ENCODE measurements at places on chromosomes 2 and 18.

DNA sequence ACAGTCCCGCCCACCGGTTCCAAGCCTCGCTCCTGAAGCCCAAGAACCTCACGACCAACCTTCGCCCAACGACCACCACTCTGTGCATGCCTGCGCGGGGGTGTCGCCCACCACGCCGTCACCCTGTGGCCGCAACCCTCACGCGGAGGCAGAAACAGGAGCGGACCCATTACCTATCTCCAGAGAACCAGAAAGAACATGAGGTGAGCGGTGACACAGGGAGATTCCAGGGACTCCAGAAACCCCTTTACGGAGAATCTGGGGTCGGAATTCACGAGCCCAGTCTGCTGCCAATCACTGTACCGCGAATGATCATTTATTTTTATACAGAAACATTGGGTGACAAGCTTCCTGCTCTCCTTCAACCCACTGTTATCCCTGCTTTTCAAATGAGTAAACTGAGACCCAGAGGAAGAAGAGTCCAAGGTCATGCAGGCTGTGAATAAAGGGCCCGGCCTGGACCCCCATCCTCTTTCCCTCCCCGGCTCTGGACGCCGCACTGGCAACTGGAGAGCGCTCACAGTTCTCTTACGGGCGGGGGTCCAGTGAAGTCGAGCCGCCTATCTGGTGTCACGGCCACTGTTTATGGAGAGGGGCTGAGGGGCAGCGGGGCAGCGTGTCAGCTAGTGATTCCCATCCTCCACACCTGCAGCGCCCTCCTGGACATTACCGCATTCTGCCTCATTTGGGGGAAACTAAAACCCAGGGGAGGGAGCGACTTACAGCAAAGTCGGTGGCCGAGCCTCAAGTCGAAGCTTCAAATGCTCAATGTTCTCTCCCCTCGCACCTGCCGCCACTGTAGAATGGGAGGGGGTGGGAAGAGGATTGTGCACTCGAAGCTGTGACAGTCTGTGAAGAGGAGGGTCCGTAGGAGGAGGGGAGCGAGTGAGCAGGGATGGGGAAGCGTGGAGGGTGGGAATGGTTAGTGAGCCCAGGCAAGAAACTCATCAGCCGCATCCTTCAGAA lies 723 bp upstream of the SLC30A3 start:
- DNase-seq, result no peak

GRCh38 chr18:55268151-55268601 lies 308.9 kb upstream of the CCDC68 start:
- DNase-seq, result no peak

GRCh38 chr2:218368621-218369153 lies 12.0 kb downstream of the CATIP start:
- no peak for DNase-seq

GRCh38 chr2:6423157-6423556 lies 442.6 kb downstream of the CMPK2 start:
- DNase-seq, result no peak

DNA sequence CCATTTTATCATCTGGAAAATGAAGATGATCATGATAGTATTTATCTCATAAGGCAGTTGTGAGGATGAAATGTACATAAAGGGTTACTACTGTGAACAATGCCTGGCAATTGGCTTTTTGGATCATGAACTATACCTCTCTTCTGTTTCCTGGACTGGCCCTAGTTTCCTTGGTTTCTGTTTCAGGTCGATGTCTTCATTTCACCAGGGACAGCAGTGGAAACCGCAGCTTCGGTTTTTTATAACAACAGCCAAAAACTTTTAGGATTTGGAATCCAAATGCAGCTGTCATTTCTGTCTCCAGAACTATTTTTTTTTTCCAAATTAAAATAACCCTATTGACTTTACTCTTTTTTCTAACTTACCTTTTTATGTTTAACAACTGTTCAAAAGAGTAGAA lies 425.1 kb downstream of the RND3 start:
- no peak for DNase-seq

DNA sequence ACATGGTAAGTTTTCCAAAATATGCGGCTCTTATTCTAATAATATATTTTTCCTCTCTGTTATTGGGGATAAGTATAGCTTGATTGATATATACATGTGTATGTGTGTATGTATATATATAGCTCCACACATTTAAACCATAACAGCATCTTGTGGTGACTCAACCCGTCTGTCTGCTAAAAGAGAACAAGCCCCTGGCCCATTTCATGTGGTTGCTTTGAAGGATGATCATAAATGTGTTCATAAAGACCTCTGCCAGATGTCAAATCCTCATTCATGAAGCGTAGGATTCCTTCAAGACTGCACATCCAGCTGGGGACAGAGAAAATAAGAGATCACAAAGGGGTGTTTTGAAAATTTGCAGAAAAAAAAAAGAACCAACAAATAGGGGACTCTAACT lies 79.3 kb downstream of the RHOB start:
- DNase-seq, result no peak

DNA sequence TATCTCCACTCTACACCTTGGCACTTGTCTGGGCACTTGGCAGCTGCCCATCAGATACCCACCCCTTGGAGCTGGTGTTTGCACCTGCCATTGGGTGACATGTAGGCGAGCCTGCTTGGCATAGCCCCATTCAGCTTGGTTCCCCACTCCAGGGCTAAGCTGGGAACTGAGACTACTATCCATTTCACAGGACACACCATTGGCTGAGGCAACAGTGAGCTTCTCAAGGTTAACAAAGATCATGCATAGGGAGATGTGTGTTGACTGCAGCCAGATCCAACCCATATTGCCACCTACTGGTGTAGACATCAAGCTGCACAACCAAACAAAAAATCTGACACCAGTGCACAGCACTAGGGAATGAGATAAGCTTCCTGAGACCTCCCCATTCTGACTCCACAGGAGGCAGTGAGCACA lies 1389.8 kb upstream of the TMEFF2 start:
- no peak for DNase-seq

- DNase-seq, result no peak
Observed at GRCh38 chr2:74602586-74603281, 45.4 kb downstream of the M1AP start.

DNA sequence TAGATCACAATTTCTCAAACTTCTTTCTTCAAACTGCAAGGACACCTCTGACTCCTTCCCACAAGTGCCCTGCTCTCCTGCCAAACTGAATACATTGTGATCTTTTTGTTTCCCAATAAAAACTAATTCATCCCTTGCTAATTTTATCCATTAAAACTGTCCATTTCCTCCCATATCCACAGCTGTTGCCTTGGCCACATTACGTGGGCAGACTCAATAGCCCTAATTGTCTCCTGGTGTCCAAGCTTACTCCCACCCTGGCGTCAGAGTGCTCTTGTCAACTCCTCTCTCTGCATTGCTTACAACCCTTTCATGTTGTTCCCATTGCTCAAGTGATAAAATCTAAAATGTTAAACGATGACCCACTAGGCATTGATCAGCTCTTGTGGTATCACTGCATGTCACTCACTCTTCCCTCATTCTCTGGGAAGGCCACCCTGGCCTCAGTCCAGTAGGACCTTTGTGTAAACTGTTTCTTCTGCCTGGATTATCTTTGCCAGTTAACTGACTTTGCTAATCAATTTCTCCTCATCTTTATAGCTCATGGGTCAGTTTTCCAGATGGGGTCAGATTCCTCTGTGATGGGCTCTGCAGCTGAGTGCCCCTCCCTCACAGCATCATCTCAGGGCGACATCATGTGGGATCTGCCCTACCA lies 525.0 kb downstream of the SLC4A3 start:
- no peak for DNase-seq

GRCh38 chr18:36903215-36903928 lies 74.4 kb downstream of the KIAA1328 start:
- no peak for DNase-seq

DNA sequence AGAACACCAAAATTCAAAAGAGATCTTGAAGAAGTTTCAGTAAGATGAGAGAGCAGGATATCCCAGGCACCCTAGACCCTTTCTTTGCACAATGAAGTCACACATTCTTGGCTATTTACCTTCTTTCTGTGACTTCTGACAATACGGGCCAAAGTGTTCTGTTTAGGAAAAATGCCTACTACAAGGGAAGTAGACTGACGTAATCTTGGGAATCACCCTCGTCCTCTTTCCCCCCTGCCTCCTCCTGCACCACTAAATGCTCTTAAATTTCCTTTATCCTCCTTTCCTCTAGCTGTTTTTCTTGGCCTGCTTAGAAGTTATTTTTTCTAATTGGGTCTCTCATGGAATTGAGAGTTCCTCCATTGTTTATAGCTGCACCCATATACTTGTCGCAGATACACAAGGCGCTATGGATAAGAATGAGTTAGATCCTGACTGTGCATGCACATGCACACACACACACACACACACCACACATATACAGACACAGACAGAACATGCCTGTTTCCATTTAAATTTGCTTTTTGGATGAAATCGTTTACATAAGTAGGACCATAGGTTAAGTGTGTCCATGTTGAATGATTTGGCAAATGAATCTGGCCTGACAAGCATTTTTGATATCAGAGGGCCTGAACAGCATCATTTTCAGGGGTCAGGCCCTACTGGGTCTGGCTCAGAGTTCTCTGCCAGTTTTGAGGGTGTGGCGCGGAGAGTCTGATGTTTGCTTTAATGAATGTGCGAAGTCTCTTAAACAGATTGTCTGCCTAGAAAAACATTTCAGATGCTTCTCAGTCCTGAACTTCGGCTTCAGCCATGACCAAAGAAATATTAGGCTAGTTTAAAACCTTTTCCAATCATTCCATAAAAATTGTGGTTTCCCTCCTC lies 131.9 kb upstream of the NT5C1B start:
- DNase-seq, result no peak

DNA sequence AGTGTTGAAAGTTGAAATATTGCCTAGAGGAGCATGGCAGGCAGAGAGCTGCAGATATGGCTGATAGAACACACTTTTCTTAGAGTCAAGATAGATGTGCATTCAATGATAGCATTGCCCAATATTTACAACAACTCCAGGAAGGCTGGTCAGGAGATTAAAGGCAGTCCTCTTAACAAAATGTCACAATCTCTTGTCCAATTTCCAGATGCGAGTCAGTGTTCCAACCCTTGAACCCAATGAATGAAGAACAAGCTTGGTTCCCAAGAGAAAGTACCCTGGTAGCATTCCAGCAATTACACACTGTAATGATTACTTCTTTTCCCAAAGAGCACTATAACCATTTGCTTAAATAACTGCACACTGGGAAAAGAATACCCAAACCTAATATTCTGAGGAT lies 839.4 kb upstream of the VRK2 start:
- no peak for DNase-seq

GRCh38 chr2:118988706-118989105 lies 46.7 kb downstream of the MARCO start:
- DNase-seq, result no peak

- DNase-seq, result no peak
Observed at GRCh38 chr2:144358979-144359541, 160.9 kb downstream of the ZEB2 start.

DNA sequence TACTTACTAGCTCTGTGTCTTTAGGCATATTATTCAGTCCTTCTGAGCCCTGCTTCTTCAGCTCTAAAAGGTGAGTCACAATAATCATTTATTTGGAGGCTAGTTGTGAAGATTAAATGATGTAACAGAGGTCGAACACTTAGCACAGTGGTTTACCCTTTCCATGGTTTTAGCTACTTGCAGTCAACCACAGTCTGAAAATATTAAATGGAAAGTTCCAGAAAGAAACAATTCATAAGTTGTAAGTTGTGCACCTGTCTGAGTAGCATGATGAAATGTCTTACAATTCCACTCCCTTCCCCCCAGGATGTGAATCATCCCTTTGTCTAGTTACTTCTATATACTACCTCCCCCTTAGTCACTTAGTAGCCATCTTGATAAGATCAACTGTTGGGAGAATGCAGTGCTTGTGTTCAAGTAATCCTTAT lies 217.6 kb upstream of the THUMPD2 start:
- DNase-seq, result no peak

DNA sequence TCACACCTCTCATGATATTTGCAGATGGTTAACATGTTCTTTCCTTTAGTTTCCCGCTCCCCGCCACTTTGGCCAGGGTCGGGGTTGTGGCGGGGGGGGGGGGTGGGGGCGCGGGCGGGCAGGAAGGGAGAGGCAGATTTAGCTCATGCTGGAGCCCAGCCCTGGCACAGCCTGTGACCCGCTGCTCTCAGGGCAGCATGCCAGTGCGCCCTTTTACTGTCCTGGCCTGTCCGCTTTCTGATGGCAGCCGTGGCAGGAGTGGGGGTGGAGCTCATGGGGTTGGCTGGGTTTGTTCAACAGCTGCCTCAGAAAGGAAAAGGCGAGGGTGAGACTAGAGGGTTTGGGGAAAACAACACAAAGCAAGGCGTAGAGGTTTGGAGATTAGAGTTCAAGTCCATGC lies 56.1 kb downstream of the TNP1 start:
- no peak for DNase-seq

DNA sequence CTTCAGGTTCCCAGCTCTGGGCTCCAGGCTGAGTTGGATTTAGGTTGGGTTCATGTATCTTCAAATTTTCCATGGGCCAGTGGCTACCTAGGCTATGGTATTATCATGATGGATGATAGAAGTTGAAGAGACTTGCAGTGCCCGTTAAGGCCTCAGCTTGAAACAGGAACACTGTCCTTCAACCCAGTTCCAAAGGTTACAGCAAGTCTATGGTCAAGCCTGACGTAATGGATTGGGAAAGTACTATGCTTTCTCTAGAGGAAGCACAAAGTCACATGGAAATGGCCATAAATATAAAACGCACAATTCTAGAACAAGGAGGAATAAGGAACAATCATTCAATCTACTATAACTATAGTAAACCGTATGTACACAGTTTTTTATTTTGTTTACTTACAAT lies 593.2 kb downstream of the ZEB2 start:
- no peak for DNase-seq

GRCh38 chr18:57422313-57422872 lies 12.8 kb upstream of the ONECUT2 start:
- no peak for DNase-seq

- DNase-seq, result no peak
Observed at GRCh38 chr2:16832910-16833309, 167.3 kb upstream of the CYRIA start.

DNA sequence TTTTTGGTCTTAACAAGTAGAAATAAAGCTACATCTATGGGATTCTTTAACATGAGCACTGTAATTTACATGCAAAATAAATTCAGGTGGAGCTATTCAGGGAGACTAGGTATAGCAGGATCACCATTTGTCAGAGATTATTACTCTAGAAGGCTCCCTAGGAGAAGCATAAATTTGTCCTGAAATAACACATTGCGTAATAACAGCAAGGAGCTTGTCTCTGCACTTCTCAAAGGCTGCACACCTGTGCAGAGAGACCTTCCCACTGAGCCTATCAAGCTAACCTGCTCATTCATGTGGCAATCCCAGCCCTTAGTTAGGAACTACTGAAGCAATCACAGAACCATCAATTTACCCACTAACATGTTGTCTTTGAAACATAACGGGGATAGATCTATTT lies 437.4 kb upstream of the MC4R start:
- DNase-seq, result no peak

DNA sequence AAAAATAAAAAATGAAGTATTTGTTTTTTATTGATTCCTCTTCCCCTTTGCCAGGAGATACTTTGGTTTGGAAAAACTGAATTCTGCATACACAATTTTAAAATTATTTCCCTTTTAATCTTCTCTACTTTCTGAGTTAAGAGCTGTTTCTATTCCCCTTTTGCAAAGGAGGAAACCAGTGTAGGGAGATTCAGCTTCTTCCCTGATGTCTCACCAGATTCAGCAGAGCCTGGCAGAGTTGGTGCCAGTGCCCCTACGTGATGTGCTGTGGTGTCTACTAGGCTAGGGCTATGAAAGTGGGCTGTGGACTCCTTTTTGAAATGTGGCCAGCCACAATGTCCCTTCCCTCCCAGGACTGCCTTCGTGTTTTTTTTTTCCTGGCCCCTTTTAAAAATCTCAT lies 2.4 kb downstream of the RPE start:
- no peak for DNase-seq

Measured in stimulated activated CD4-positive, alpha-beta T cell treated with anti-CD3 and anti-CD28 coated beads, Interleukin-15, amount 100 ng/mL, for 1 hour (primary cell).